Esophagus squamous epithelium (tissue), 5 donors: ENCODE measurements at places on chromosomes 16 and 17. TPM values are rescaled to one million over a fixed set of nuclear protein-coding genes. Genes with fewer than 3 reads are reported as not detected.

GRCh38 chr17:48177816-48178215 lies 70.2 kb downstream of the SNX11 start:
- no peaks in the 10 kb centered on the region for H3K36me3 ChIP-seq
- no peak for DNase-seq
- H3K27ac ChIP-seq, result no peak overlapping the region
- H3K27me3 ChIP-seq, result no peaks in the 10 kb centered on the region
- no peaks in the 10 kb centered on the region for H3K4me1 ChIP-seq

Gene KRT33B
- 0.57 TPM for total RNA-seq

Gene DHX58
- total RNA-seq, result 3.9 TPM

Gene MPO
- not detected for total RNA-seq

Gene CCT6B
- 0.34 TPM for total RNA-seq

Gene BRD7
- total RNA-seq, result 50.9 TPM
